ENCODE measurements at places on chromosomes 11 and 22.

GRCh38 chr11:95337972-95338429 lies 107.0 kb upstream of the SESN3 start:
- no peak for DNase-seq

- DNase-seq = no peak
Observed at GRCh38 chr22:27825174-27825573, 23.6 kb upstream of the MN1 start.

DNA sequence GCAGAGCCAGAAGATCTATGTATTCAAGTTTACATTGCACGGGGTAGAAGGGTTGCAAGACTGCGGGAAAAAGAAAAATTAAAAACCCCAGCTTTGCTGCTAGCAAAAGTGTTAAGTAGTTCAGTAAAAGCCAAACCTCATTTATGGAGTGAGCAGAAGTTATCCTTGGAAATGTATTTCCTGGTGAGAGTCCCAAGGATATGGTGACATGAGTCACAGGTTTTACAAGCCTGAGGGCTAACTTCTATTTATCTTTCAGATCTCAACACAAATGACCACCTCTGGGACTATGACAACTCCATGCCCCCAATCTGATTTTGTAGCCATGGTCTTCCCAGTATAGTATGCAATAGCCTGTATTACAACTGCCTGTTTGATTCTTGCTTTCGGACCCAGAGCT lies 26.1 kb downstream of the ABTB2 start:
- no peak for DNase-seq

DNA sequence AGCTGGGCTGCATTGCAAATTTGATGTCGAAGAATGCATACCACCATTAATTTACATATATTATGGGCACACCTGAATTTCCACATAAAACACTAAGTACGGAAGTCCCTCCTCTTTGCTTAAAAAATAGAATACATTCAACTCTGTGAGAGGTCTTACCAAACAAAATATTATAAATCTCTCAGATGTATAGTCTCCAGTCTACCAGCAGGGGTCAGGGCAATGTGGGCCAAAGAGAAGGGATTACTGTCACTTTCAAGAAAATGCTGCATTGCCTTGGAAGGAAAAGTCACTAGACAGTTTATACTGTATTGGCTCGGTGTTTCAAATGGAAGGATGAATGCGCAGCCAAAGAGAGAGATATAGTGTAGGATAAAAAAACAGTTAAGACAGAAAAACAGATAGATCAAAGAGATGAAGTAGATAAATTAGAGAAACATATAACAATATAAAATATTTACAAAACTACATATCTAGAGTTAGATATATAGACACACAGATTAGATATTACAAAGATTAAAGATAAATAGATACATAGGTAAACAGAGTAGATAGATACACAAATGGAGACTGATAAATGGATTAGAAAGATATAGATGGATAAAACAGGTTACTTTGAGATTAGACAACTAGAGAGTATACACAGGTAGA lies 20.9 kb downstream of the SERGEF start:
- peak; percentile 61 for DNase-seq

DNA sequence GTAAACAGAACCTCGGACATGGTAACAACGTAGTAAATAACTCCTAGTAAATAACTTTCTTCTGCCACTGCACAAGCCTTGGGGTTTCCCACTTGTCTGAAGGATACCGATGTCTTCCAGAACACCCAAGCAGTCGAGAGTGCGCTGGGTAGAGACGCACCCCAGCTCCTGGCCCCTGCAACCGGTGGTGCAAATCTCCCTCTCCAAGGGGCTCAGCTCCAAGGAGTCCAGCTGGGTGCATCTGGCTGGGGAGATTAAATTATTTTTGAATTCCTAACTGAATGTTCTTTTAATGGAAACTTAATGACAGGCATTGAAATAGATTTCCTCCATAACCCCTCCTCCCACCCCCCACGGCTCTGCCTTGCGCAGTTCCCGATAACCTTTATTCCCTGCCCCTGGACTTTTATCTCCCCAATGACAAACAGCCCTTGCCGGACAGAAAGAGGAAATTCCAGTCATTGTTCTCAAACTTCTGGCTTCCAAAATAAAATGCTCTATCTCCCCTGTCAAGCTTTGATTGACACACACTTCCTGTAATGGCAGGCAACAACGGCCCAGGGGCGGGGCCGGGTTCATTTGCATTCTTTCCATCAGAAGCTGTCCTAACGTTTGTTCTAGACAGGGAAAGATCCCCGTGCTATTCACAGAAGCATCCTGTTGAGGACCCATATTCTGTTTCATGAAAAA lies 31.2 kb downstream of the KCNJ1 start:
- no peak for DNase-seq

GRCh38 chr22:45237065-45237990 lies 3.4 kb downstream of the KIAA0930 start:
- no peak for DNase-seq

DNA sequence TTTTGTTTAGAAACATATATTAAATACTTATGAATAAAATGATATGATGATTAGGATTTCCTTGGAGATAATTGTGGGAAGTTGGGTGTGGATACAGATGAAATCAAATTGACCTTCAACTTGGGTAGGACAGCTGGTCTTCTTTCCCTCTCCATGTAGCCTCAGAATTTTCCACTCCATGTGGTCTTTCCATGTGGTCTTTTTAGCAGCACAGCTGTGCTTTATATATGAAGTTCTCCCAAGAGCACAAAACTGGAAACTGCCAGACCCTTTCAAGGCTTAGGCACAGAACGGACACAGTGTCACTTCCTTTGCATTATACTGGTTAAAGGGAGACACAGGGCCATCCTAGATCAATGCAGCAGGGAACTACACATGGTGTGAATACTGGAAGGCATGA lies 28.6 kb downstream of the FAM76B start:
- DNase-seq = no peak

- DNase-seq = no peak
Observed at GRCh38 chr11:76348348-76348747, 32.6 kb downstream of the THAP12 start.

GRCh38 chr11:501001-501682 lies 5.9 kb downstream of the RNH1 start:
- no peak for DNase-seq

GRCh38 chr11:13850231-13851005 lies 112.1 kb upstream of the SPON1 start:
- DNase-seq = no peak

DNA sequence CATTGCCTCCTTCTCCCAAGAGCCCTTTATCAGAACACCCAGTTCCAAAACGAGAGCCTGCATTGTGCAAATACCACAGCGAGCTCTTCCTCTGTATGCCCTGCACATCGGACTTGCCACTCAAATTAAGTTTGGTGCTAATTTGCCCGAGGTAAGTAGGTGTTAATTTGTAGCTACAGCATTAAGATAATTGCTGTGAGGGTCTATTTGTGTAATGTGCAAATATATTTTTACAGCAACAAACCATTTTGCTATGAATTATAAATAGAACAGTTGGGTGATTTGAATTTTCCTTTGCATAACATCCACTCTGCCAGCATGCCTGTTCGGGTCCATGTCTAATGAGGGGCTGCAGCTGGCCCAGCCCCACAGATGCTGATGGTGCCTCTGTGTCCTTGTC lies 8.1 kb downstream of the ARHGAP8 start:
- DNase-seq = no peak

DNA sequence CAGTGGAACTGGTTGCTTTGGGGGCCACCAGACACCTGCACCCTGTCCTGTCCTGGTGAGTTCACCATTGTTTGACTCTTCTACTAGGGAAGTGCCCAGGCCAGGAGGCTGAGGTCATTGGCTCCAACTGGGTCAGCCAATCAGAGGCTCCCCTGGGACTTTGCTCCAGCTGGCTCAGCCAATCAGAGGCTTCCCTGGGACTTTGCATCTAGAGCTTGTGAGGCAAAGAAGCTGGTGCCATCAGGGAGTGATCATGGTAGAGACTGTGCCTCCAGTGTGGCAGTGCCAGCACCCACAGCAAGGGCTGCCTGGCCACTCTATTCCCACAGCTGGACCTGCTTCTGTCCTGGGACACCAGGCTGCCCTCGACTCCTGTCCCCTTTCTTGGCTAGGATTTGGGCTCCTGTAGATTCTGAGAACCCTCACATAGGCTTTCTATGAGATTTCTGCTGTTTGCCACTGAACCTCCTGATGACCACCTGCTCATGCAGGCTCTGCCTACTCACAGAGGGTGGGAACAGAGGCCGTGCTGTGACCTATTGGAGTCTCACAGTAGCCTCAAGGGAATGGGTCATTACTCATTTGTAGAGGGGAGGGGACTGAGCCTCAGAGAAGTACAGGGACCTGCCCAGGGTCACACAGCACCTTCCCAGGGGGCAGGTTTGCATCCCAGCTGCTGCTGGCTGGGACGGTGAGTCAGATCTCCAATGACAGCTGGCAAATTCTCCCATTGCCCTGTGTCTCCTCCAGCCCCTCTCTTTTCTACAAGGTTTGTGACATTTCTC lies 59.2 kb upstream of the SHISAL1 start:
- no peak for DNase-seq

DNA sequence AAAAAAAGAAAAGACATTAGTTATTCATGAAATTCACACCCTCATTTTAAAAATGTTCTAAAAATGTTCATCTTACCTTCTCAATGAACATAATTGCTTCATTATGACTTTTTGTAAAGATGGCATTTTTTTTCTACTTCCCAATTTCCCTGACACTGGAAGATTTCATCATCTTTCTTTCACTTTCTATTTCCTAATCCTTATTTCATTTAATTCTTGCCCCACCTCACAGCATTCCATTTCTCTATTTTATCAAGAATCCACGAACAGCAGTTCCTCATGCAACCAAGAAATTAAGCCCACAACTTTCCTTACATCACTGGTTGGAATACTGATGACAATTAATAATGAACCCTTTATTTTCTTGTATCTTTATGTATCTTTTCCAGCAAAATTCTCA lies 1.9 kb downstream of the PATL1 start:
- no peak for DNase-seq

Data from T47D (cell line).